ENCODE measurements at places on chromosomes 5 and 9.
A peak's percentile ranks its signal among the peaks of the same experiment; 100 is the strongest.

DNA sequence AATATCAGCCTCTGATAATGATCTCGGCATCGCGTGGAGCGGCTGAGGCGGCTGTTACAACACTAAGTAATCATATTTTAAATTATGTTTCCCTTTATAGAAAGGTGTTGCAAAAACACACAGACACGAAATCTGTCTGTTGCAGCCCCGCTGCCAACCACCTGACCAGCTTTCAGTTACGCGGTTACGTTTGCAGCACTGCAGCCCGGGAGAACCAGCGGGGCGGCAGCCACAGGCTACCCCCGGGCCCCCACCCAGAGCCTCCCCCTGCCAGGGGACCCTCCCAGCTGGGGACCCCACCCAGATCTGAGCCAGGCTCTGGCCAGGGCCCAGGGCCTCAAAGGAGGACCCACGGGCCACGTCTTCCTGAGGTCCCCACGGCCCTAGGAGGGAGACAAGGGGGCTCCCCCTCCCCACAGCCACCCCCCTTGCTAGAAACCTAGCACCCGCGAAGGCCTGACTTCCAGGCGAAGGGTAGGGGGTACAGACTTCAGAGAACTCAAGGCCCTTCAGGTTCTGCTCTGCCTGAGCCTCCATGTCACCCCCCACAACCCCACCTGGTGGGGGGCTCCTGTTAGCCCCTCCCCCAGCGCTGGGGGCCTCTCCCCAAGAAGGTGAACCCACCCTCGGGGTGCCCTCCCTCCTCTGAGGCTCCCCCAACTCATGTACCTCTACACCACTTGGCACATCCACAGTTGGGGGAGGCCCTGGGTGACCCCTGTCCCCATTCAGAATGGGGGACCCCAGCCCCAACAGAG lies 6.0 kb downstream of the NACC2 start:
- DNase-seq = no peak

- no peak for DNase-seq
Observed at GRCh38 chr5:150630461-150631325, 9.8 kb upstream of the SYNPO start.

DNA sequence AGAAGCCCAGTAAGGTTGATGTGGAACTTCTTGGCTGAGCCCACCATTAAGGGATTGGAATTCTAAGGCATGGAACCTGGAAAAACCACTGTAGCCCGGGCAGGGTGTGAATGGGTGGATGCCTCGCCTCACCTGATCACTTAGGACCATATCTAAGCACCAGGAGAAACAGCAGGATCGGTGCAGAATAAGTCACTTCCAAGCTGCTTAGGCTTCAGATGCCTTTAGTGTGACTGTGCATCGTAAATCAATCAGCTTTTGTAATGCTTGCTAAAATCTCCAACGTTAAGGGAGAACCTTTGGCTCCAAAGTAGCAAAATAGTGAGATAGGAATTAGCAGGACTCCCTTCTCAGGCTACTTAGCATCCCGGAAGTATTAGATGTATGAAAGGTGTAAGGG lies 103.9 kb upstream of the MEGF10 start:
- no peak for DNase-seq

GRCh38 chr9:90979138-90979551 lies 177.5 kb downstream of the SYK start:
- DNase-seq = no peak

DNA sequence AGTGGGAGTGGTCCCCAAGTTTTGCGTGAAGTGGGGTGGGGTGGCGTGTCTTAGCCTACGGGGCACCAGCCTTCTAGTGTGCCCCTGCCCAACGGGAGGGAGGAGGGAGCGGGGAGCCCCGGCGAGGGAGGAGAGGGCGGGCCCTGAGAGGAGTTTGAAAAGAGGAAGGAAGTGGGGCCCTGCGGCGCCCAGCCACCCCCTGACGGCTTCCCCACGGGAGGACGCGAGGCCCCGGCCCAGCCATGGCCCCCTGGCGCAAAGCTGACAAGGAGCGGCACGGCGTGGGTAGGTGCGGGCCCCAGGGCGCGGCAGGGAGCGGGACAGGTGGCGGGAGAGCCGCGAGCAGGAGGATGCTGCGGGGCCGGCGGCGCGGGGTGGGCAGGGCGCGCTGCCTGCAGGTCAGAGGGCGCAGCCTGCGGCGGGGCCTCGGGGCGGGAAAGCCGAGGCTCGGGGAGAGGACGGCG lies at the start of gene DOCK2:
Gene DOCK2 (plus strand): TSS at position 191 of the 464 bp plus-strand sequence. CDS start 52 bp downstream, at position 243.
- peak; percentile 73 for DNase-seq

DNA sequence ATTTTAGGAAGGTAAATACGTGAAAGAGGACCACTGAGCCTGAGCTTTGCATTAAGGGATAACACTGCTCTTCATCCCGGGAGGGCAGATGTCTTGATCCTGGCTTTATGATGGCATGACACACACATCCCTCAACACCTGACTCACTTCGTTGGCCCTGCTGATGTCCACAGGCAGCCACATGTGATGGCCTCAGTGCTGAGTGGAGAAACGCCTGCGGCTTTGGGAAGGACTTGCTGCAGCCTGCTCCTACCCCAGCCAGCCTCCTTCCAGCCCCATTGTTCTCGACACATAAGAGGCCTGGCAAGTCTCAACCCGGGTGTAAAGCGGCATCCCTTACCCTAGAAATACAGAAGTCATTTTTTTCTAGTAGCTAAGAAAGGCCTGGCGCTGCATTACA lies 169.0 kb downstream of the SYK start:
- DNase-seq = no peak

DNA sequence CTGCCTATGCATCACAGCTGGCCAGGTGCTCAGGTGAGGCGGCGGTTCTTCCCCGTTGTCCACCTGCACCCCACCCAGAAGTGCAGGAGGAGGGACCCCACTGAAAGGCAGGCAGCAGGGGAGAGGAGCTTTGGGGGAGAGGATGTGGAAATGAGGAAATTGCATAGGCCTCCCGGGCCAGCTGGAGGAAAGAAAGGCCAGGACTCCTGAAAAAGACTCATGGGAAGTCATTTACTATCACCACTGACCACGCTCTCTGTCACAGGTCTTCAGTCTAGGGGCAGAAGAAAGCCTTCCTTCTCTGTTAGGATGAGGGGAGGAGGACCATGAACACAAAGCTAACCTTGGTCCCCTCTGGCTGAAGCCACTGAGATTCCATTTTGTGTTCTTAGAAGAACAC lies 28.1 kb downstream of the KCNMB1 start:
- DNase-seq = no peak

- DNase-seq = no peak
Observed at GRCh38 chr5:1111241-1111726, 579 bp downstream of the SLC12A7 start.

DNA sequence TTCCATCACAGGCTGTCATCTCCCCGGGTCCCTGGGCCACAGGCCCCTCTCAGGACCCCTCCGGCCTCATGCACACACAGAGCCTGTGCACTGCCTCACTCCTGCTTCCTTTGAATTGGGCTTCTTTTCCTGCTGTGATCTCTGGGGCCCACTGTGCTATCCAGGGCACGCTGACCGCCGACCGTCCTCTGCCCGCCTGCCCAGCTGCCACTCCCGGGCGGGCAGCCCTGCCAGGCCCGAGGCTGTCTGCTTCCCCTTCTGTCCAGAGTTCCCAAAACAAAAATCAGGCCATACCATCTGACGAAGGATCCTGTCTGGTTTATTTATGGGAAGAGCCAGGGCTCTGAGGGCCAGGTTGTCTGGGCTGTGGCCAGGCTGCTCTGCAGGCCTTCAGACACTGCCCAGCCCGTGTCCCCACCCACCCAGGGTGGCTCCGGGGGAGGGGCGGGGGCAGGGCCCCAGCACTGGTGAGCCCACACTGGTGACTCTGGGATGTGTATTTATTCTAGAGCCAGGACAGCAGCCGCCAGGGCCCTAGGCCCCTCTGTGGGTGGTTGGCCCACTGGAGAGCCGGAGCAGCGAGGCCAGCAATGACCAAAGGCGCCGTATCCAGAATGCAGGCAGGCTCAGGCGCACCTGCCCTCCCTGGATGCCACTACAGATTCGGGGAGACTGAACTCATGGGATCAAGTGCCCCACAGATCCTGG lies 57.0 kb downstream of the ADAMTS2 start:
- no peak for DNase-seq

DNA sequence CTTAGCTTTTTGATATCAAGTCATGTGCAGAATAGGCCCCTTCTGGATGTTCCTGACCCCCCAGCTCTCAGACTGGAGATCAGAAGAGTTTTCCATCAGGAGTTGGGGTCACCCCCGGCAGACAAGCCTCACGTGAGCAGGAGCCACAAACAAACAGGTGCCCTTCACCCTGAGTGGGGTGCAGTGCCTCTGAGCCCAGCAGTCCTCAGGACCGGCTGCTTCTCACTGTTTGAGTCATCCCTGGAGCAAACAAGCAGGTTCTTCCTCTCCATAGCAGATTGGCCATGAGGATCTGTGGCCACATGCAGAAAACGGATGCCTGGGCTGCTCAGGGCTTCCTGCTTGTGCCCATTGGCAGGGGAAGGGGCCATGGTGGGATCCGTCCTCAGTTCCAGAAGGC lies 47.0 kb downstream of the LRSAM1 start:
- no peak for DNase-seq

GRCh38 chr5:99453196-99453595 lies 524.4 kb upstream of the CHD1 start:
- no peak for DNase-seq

DNA sequence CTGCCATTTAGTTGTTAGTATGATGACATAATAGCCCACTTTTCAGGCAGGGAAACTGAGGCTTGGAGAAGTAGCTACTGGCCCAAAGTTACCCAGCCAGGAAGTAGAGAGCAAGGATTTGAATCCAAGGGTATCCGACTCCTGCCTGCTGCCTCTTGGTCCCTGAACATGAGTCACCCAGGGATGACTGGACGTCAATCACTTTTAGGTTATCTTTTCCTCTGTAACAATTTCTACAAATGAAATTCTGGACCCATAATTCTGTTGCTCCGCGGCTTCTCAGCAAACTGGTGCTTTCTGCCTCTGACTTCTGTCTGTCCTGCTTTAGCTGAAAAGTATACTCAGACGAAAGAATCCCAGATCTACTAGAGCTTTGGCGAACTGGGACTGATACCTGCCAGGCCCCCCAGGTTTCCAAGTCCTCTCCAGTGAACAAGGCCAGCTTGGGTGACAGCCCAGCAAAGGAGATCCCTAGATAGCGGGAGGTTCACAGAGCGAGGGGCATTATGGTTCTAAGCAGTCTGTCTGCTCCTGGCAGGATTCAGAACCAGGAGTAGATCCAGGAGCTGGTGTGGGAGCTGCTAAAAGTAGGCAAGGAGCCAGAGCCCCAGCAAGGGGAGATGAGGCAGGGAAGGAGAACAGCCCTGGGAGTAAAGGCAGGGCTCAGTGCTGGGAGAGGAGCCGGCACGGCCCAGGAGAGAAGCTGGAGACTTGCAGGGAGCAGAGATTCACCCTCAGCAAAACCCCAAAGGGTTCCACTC lies 20.6 kb downstream of the OLFML2A start:
- no peak for DNase-seq

DNA sequence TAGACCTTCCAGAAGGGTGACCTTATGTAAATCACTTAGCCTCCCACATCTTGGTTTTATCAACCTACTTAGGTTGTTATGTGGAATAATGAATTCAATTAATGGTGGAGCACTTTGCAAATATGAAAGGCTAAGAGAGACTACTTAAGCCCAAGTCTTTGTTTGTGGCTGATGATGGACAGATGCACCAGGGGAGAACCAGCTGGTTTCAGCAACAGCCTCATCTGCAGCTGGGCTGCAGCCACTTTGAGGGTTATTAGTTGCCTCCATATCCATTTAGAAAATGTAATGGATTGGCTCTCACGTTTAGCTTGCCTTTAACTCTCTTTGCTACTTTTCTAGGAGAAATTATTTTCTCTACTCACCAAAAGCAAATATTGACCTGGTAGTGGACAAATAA lies 146.6 kb downstream of the ESM1 start:
- no peak for DNase-seq

GRCh38 chr5:161030229-161030628 lies 178.2 kb upstream of the ATP10B start:
- DNase-seq = no peak

DNA sequence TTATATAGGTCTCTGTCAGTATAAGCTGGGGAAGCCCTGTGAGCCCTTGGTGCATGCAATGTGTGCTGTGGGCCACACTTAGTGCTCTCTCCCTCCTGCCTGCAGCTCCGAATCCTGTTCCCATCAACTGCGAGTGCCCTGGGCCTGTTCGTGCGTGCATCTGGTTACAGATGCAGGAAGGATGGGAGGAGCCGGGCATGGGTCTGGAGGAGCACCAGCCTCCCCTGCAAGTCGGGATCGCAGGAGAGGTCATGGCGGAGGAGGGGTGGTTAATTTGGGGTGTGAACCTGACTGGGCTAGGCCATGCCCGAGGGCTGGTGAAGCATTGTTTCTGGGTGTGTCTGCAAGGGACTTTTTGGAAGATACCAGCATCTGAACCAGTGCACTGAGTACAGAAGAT lies 274.6 kb upstream of the IRX4 start:
- no peak for DNase-seq

- peak; percentile 9 for DNase-seq
Observed at GRCh38 chr5:56026863-56027300, 32.1 kb upstream of the IL6ST start.

- no peak for DNase-seq
Observed at GRCh38 chr5:167575330-167575729, 716.1 kb upstream of the WWC1 start.

DNA sequence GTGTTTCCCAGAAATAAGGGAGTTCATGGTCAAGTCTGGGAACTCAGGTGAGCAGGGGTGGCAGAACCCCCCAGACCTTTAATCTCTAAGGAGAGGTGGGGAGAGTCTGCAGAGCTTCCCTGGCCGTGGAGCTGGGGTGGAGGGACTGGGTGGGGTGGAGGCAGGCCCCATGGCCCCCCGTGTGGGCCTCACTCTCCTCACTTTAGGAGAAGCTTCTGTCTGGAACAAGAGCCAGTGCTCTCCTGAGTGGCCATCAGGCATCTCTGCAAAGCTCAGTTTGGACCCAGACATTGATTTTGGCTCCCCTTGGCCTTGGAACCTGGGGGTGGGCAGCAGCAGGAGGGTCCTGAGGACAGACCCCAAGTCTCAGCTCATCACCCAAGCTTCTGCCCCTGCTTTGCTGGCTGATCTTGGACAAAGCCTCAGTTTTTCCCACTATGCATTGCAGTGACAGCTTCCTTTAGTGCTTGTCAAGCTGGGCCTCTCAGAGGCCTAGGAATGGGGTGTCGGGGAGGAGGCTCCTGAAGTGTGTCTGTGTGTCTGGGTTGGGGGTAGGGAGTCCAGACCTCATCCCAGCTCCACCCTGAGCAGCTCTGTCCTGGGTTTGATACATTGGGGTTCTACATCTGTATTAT lies 3.5 kb upstream of the GBGT1 start:
- no peak for DNase-seq

GRCh38 chr9:96363175-96363967 lies 20.1 kb downstream of the SLC35D2 start:
- no peak for DNase-seq

GRCh38 chr5:150065346-150065745 lies 21.0 kb downstream of the CSF1R start:
- DNase-seq = no peak

- no peak for DNase-seq
Observed at GRCh38 chr9:92948632-92949031, 1.3 kb downstream of the FGD3 start.
